Stimulated activated CD8-positive, alpha-beta memory T cell treated with anti-CD3 and anti-CD28 coated beads, Interleukin-4, amount 100 ng/mL, for 4 hours (primary cell): ENCODE measurements at places on chromosomes 1 and 21.

DNA sequence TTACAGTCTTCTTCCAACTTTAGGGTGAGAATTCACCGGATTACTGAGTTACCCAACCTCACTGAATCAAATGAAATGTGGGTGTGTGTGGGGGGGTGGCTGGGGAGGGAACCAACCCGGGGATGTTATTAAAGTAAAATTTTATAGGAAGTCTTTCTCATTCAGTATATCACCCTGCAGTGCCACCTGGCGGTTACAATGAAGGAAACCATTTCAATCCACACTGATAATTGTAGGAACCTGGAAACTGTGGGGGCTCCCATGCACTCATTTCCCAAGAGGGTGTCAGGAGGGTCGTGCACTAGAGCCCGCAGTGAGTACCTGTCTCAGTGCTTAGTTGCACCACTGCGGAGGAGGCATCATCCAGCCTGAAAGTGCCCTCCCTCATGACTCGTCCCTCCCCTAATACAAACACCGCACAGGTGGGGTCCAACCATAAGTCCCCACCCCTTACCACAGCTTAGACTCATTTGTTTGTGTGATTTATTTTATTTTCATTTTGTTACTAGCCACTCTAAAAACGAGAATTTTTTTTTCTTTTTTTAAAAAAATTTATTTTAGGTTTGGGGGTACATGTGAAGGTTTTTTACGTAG lies 29.1 kb upstream of the IGSF5 start:
- peak; percentile 4 for DNase-seq

DNA sequence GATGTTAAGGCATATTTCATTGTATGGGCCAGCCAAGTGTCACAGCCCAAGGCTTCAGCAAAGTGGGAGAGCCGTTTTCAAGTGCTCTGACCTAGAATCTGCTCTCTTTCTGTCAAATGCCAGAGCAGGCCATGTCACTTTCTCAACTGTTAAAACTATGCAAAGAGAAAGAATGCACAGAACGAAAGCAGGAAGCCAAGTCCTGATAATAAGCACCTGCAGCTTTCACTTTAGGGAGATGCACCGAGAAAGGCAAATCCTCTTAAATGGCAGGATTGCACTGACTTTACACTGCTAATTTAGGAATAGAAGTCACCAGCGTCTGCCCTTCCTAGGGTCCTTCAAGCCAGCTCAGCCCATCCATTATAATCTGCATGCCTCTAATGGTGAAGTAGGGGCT lies 49.2 kb upstream of the NTPCR start:
- no peak for DNase-seq

DNA sequence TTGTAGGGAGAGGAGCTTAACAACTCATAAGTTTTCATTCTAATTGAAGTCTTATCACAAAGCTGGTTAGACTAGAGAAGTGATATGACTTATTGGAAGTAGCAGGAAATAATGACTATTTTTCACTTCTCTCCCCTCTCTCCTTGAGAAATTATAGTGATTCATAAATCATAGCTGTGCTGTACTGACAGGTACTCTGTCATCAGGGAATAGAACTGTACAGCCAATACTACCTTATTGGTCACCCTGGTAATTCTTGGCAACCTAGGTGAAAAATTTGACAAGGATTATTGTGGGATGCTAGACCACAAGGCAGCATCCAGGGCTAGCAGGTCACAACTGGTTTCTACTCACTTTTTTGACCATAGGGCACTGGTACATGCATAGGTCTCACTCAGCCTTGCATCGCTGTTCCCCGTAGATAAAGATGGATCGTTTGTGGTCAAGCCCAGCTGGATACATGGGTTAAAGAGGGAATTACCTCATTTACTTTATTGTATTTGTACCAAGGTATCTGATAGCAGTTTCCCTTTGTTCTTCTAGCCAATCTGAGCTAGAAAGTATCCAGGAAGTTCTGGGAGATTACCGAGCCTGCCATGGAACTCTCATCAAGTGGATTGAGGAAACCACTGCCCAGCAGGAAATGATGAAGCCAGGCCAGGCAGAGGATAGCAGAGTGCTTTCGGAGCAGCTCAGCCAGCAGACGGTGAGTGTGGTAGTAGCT lies 113.6 kb downstream of the MACF1 start:
- no peak for DNase-seq

DNA sequence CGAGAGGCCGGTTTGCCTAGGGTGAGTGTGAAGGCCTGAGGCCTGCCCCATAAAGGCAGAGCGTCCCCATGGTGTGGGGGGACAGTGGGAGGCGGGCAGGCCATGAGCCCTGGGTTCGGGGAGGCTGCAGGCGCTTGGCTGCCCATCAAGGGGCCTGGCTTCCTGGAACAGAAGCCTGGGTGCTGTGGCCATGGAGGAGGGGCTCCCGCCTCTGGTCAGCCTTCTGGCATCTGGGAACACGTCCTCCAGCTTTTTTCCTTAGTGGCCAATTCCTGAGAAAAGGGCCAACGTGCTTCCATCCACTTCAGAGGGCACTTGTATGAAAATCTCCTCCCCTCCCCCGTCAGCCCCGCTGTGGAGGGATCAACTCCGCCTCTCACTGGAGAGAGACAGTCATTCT lies 58.7 kb downstream of the PRDM16 start:
- no peak for DNase-seq
